ENCODE measurements at places on chromosomes 16 and 17.

DNA sequence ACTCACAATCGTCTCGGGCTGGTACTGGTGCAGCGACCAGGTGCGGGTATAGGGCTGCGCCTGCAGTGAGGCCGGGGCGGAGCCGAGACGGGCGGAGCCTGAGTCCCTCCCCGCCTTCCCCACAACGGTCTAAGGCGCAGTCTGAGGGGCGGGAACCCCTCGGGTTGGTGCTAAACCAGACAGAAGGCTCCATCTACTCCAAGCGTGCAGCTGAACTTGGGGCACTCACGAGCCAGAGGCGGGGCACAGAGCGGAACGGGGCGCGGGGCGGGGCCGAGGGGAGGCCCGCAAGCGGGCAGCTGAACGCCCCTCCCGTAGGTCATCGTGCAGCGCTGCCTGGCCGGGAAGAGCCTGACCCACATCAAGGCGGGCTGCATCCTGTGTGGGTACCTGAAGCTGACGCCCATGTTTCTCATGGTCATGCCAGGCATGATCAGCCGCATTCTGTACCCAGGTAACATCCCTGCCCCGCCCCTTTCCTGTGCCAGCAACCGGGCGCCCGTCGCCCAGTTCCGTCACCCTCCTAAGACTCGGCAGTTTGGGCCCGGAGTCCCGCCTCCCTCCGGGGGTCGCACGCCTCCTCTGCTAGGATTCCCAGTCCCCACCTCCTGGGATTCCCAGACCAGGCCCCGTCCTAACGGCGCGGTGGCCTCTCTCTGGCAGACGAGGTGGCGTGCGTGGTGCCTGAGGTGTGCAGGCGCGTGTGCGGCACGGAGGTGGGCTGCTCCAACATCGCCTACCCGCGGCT lies 5.0 kb downstream of the SLC5A2 start:
- DNase-seq, result peak; percentile 76

DNA sequence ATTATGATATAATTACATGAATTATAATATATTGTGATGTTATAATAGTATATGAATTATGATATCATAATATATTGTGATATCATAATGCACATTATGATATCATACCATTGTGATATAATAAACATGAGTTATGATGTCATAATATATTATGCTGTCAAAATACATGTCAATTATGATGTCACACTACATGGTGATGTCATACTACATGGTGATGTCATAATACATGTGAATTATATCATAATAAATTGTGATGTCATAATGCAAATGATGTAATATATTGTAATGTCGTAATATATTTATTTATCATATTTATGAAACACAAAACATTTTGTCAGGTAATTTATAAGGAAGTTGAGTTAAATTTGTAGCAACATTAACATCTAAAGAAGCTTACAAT lies 1950.1 kb downstream of the TP53TG3F start:
- no peak for DNase-seq

GRCh38 chr16:11232852-11233726 lies 22.9 kb downstream of the SOCS1 start:
- DNase-seq, result no peak

DNA sequence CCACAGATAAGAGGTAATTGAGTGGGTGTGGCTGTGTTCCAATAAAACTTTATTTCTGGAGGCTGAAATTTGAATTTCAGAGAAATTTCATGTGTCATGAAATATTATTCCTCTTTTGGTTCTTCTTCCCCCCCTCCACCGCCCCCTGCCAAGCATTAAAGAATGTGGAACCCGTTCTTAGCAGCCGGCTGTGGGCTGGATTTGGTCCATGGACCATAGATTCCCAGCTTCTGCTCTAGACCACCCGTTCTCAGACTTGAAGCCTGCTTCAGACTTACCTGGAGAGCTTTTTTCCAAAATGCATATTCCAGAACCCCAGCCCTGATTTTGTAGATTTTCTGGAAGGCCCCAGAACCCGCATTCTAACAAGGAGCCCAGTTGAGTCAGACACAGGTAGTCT lies 15.1 kb upstream of the LASP1NB start:
- DNase-seq, result no peak

DNA sequence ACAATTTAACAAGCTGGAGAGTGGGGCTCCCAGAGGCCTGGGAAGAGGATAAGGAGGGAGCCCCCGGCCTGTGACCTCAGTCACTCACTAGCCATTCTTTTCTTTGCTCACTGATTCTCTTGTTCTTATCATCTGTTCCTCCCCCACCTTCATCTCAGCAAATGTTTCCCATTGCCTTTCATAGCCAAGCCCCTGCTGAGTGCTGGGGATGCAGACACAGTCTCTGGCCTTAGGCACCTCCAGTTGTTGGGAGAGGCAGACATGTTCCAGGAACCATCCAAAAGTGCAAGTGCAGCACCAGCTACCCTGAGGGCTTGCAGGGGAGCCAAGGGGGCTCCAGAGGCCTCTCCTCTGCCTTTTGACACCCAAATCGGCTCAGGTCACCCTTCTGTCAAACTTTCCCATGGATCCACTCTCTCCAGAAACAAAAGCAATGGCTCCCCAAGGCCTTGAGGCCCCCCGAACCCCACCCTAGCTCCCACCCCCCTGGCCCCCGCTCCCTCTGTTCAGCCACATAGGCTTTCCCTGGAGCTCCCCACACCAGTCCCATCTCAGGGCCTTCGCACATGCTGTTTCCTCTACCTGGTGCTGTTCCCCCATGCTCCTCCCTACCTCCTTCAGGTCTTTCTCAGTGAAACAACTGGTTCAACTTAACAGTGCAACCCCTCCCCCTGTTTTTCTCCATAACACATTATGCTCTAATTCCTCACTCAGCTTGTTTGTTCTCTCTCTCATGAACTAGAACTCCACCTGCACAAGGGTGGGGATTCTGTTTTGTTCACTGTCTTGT lies 14.9 kb upstream of the KCNJ12 start:
- no peak for DNase-seq

DNA sequence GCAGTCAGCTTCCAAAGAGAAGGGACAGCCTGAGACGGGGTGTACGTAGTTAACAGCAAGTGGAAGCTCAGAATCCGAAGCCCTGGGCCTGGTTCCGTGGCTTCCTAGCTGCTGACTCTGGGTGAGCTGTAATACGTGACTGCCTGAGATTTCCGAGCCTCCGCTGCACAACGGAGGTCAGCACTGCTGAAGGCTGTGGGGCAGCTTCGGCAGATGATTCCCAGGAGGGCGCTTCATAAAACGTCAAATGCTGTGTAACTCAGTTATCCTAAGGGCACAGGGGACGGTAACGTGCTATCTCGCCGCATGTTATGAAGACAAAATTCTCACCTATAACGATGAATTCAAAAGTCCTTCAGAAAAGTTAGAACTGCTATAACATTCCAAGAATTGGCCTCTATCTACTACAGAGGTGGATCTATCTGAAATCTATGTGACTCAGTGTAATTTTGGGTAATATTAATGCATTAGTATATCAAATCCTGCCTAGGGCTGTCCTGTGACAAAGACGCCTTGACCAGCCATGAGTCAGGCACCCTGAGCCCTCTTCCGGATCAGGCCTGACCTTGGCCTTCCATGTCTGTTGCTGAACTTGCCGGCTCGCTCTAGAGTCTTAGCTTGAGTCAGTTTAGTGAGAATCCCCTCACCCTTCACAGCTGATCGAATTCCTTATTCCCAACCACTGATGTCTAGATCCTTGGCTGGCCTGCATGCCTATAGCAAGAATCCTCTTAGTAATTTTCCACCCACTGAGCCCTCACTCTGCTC lies 43.5 kb downstream of the MARF1 start:
- no peak for DNase-seq

- DNase-seq, result peak; percentile 43
Measured at GRCh38 chr16:87815567-87815966, 49.8 kb upstream of the KLHDC4 start.
